ENCODE measurements at places on chromosomes 3 and 15.

GRCh38 chr3:160685144-160685766, 8.3 kb downstream of the ARL14 start:
- DNase-seq, result no peak

GRCh38 chr3:109089265-109089664, 28.7 kb downstream of the MORC1 start:
- no peak for DNase-seq

- DNase-seq, result peak; percentile 91
These were observed 8.3 kb upstream of the CSPG4 start for GRCh38 chr15:75720787-75721479.

- DNase-seq, result no peak
These were observed 128.2 kb downstream of the SUCLG2 start for GRCh38 chr3:67526246-67526645.

DNA sequence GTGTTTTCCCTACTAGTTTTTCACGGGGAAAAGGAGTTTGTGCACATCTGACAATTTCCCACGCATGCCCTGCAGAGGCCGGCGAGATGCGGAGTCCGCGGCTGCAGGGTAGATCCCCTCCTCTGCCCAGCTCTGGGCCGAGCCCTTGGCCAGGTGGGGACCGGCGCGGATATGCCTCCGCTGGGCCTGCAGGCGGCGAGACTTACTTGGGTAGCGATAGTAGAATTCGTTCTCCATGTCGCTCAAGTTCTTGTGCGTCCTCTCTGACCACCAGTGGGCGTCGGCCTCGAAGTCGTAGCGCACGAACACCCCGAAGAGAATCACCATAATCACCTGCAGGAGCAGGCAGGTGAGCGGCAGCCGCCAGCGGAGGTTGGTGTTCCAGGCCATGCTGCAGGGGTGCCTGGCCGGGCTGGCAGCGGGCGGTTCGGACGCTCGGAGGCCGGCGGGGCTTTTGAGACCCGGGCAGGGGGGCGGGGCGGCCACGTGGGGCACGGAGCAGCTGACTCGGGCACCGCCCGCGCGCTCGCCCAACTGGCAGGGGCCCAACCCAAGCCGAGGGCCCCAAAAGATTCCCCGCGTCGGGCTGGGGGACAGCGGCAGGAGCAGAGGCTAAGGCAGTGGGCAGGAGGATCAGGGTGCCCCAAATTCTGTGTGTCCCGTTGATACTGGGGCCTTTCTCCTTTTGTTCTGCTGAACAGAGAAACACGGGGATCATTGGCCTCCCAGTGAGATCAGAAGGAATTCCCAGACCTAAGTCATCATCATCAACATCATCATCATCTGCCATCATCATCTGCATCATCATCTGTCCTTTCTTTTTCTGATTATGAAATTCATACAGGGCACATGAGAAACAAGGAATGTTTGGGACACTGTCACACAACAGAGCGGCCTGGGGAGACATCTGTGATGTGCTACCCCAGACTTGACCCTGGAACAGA, at the start of gene RHCG:
Gene RHCG (minus strand): TSS at position 429 of the 944 bp plus-strand sequence. CDS start 39 bp downstream, at position 390.
- peak; percentile 68 for DNase-seq

DNA sequence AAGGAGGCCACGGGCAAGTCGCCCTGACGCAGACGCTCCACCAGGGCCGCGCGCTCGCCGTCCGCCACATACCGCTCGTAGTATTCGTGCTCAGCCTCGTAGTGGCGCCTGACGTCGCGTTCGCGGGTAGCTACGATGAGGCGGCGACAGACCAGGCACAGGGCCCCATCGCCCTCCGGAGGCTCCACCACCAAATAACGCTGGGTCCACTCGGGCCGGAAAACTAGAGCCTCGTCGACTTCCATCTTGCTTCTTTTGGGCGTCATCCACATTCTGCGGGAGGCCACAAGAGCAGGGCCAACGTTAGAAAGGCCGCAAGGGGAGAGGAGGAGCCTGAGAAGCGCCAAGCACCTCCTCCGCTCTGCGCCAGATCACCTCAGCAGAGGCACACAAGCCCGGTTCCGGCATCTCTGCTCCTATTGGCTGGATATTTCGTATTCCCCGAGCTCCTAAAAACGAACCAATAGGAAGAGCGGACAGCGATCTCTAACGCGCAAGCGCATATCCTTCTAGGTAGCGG, at the start of gene EPM2AIP1:
Gene EPM2AIP1 (minus strand): TSS at position 326 of the 520 bp plus-strand sequence. CDS start 54 bp downstream, at position 272.
- no peak for DNase-seq

- no peak for DNase-seq
These were observed 35.0 kb upstream of the VPS8 start for GRCh38 chr3:184776916-184777315.

GRCh38 chr3:16239086-16239770, 25.5 kb downstream of the DPH3 start:
- DNase-seq, result no peak

DNA sequence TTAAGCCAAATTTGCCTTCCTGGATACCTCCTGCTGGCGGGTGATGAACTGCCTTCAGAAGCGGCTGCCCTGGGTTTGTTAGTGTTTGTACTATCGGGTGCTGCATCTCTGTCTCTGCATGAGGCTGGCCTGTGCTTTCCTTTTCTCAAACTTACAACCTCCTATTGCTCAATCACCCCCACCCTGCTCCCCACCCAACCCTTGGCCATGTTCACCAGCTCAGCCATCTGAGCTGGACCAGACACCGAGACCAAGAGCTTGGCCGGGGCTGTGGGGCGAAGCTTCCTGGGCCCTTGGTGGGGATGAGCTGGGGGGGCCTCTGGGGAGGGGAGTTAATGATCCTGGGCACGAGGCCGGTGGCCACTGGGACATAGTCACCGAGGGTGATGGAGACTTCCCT, 16.8 kb upstream of the FBLN2 start:
- DNase-seq, result no peak

GRCh38 chr3:113769551-113769950, 22.7 kb downstream of the ATP6V1A start:
- DNase-seq, result no peak
